HuH-7 (cell line): ENCODE measurements at places on chromosomes 12 and 14.

DNA sequence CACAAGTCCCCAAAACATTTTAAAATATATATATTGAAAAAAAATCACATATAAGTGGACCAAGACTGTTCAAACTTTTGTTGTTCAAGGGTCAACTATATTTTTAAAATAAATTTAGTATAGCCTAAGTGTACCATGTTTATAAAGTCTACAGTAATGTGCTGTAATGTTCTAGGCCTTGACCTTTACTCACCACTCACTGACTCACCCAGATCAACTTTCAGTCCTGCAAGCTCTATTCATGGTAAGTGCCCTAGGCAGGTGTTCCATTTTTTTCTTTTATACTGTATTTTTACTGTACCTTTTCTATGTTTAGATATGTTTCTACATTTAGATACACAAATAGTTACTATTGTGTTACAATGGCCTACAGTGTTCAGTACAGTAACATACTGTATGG, 23.4 kb upstream of the TMTC1 start:
- DNase-seq, result no peak

DNA sequence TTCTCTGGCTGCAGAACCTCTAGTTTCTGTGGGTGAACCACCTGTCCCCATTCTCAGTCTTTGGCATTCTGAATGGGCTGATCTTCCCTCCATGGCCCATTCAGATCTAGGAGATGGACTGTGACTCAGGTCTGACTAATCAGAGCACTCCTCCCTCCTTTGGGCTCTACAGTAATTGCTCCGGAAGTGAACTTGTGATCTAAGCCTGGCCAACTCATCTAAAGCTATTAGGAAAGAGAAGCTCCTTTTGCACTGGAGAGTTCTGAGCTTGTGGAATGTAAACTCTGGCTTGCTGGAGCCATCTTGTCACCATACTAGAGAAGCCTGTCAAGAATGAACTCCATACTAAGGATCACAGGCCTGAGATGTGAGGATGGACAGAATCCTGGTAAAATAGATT, 168.2 kb downstream of the SUDS3 start:
- no peak for DNase-seq

DNA sequence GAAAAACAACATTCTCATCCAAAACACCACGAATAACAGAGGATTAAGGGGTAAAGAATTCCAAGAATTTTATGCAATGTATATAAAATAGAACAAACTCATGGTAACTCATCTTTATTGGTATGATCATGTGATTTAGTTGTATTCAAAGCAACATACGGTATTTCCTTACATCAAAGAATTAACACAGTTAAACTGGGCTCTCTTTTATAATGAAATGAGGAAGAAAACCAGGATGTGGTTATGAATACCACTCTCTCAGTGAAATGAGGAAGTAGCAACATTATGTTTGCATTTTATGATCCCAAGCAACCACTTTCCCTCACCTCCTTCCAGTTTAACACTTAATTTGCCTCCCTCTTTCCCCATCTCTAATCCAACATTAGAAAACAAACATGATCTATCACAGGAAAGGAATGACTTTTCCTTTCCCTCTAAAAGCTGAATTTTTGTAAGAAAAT, 22.9 kb downstream of the SPTLC2 start:
- DNase-seq, result no peak

DNA sequence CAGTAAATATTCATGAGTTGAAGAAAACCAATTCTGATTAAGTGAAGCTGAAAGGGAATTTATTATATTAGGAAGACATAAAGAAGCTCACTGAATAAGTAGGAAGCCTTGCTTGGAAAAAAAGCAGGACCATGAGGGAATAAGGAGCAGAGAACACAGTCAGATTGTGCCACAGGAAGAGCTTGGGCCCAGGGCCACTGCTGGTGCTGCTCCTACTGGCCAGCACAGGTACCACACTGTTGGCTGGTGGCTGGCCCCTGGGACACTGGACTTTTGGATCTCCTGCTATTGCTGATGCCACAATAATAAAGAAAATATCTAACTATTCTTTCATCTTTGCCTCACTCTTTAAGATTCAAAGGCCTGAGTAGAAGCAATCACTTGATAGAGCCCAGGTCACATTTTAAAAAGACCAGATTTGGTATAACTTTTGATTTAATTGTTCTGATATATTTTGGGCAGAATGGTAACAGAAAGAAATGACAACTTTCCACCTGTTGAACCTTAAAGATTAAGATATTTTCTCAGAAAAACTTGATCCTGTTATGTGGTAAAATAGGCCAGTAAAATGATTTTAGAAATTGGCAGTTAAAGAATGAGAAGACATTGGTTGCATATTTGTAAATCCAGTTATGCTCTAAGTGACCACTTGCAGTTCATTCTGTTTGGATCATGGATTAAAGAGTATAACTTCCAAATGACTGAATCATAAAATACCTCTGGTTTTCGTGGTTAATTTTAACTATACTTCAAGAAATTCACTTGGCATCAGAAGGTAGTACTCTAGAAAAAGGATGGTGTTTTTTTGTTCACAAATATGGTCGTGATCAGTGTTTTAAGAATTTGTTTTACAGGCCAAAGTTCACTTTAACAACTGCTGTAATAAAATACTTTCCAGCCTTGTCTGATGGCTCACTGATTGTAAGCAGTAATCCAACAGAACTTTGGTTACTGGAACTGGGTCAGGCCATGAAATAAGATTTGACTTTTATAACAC, 68.3 kb downstream of the DERA start:
- peak; percentile 56 for DNase-seq

DNA sequence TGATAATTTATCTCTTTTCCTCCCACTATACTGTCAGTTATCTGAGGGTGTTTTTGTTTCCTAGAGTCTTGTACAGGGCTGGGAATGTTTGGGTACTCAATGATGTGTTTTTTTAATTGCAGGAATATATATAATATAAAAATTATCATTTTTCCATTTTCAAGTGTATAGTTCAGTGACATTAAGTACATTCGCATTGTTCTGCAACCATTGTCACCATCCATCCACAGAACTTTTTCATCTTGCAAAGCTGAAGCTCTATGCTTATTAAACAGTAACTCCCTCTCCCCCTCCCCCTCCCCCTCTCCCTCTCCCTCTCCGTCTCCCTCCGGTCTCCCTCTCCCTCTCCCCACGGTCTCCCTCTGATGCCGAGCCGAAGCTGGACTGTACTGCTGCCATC, 93.0 kb upstream of the MANSC4 start:
- DNase-seq, result no peak

DNA sequence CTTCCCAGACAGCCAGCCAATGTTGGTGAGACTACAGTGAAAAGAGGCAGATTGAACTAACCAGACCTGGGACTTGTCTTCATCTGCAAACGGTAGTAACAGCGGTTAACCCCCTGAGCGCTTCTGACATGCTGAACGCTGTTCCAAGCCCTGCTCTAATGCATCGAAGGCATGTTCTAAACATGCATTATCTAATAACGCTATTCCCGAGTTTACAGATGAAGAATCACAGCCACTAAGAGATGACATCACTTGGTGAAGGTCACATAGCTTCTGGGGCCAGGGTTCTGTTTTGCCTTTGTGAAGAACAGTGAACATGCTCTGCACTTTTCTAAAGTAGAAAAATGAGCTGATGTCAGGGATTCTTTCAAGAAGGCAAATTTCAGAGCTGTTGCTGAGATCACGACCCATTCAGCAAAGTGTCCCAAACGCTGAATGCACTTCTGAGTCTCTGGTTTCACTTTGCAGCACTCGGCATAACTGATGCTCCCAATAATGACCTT, 56.0 kb downstream of the FOS start:
- no peak for DNase-seq

GRCh38 chr12:128978067-128978466, 124.8 kb downstream of the GLT1D1 start:
- no peak for DNase-seq

- peak; percentile 57 for DNase-seq
Measured at GRCh38 chr12:123270214-123271000, 1.2 kb downstream of the CDK2AP1 start.

- no peak for DNase-seq
Measured at GRCh38 chr12:98123021-98123461, 392.3 kb upstream of the TMPO start.

GRCh38 chr14:86003998-86004397, 474.1 kb downstream of the FLRT2 start:
- peak; percentile 9 for DNase-seq

GRCh38 chr14:81559385-81559784, 25.7 kb upstream of the SEL1L start:
- DNase-seq, result no peak

GRCh38 chr14:56137453-56137807, 19.2 kb downstream of the PELI2 start:
- no peak for DNase-seq

DNA sequence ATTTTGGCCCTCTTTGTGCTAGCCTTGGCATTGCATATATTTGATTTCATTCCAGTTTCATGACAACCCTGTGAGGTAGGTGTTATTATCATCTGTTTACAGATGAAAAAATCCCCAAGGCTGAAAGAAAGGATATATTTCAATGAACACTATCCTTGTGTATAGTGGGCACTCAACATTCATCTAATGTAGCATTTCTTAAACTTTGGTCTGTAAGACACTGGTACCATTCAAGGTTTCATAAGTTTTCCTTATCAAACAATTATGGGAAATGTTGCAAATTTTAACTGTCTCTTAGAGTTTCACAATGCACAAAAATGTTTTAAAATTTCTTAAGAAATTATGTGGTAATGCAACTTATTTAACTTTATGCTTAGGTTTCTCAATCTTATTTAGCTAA, 44.3 kb downstream of the ATP23 start:
- DNase-seq, result no peak

DNA sequence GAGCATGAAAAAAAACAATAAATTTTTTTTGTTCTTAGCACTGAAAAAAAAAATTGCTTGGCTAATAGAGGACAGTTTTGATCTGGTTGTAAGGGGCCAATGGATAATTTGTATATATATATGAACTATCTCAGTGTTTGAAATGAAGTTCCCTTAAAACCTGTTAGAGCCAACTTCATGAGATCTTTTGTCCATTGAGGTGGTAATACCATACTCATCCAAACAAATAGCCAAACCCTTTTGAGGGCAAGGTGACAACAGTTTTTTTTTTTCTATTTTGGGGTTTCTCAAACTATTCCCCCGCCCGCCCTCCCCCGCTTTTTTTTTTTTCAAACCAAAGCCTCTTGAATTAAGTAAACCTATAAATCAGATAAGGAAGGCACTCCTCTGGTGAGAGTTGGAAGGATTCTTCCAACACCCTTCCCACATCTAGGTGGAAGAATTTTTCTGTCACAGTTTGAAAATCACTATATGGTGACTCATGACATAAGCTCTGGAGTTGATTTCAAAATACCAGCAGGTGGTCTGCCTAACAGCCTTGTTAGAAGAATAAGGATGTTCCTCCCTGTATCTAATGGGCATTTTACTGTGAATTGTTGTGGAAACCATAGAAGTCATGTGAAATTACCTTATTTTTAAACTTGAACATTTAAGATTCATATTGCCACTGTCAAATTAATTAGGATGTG, 10.2 kb downstream of the ARHGAP5 start:
- no peak for DNase-seq

DNA sequence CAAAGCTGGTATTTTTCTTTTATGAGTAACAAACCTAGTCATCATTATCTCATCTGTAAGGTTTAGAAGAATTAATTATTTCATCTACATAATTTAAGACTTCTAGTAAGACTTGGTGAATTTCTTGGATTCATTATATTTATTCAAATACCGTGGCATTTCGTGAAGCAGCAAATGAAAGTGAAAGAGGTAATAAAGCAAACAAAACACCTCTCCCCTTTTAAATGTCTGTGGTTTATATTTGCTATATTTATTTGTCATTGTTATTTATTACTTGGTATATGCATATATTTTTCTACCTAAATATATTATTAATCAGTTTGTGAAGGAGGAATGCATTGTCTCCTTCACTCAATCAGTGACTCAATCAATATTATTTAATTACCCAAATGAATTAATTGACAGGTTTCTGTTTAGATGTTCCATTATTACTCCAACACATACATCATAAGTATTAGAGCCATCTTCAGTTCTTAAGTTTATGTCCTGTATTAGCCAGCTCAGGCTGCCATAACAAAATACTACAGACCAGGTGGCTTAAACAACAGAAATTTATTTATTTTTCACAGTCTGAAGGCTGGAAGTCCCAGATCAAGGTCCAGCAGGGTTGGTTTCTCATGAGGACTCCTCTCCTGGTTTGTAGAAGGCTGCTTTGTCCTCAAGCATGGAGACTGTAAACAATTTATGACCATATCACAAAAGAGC, 6.6 kb downstream of the CFAP54 start:
- DNase-seq, result no peak

- no peak for DNase-seq
Measured at GRCh38 chr12:29012673-29013072, 136.4 kb upstream of the FAR2 start.

DNA sequence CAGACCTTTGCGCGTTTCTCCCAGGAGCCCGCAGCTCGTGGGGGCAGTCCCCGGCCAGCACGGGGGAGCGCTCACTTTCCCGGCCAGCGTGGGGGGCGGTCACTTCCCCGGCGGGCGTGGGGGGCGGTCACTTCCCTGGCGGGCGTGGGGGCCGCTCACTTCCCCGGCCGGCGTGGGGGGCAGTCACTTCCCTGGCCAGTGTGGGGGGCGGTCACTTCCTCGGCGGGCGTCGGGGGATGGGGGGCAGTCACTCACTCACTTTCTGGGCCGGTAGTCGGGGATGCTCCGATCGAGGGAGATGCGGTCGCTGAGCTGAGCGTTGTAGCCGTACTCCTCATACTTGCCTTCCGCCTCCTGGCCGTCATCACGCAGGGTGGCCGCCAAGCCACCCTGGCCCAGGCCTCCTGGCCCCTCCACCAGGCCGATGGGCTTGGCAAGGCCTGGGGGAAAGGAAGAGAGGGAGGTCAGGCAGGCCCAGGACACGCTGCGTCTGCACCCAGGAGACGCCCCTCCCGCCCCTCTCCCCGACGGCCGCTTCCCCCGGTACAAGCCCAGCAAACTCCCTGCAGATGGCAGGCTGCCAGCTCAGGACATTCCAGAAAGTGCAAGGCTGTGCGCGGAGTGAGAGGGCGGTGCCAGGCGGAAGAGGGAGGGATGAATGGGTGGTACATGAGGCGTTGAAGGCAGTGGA, 43.3 kb downstream of the GALNT9 start:
- no peak for DNase-seq

GRCh38 chr14:105248368-105249181, at the start of gene BTBD6:
BTBD6 (plus strand) TSS chr14:105248533; CDS start chr14:105248712, 179 bp downstream.
- DNase-seq, result peak; percentile 90

GRCh38 chr12:38809832-38810231, 95.6 kb downstream of the CPNE8 start:
- no peak for DNase-seq
